ENCODE measurements at places on chromosomes 12 and 14. TPM values are rescaled to one million over a fixed set of nuclear protein-coding genes. Genes with fewer than 3 reads are reported as not detected.

DHH gene
- not detected for total RNA-seq

- no peak for DNase-seq
Measured at GRCh38 chr14:53493860-53494259, 340.7 kb upstream of the DDHD1 start.

FAM90A1 gene
- not detected for total RNA-seq

- no peak for DNase-seq
Measured at GRCh38 chr12:84046859-84047258, 865.7 kb downstream of the SLC6A15 start.

DNA sequence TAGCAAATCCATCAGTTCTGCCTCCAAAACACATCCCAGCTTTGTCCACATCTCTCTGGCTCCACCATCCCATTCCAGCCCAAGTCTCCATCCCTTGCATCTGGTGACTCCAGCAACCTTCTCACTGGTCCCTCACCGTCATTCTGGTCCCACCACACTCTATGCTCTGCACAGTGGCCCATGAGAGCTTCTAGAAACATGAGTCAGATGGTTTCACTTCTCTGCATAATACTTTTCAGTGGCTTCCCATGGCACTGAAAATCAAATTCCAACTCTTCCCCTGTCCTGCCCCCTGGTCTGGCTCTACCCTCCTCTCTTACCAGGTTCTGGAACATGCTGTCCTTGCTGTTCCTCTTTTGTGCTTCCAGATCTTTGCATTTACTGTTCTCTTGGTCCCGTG, 17.2 kb upstream of the C12orf76 start:
- DNase-seq = no peak

COCH gene
- total RNA-seq = 3.7 TPM

DNA sequence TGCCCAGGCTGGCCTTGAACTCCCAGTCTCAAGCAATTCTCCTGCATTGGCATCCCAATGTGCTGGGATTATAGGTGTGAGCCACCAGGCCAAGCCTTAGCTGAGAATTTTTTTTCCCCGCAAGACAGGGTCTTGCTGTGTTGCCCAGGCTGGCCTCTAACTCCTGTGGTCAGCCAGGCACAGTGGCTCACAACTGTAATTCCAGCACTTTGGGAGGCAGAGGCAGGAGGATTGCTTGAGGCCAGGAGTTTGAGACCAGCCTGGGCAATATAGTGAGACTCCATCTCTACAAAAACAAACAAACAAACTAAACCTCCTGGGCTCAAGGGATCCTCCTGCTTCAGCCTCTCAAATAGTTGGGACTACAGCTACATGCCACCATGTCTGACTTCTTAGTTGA, 27.3 kb downstream of the DEPDC4 start:
- DNase-seq = no peak

CCDC175 gene
- total RNA-seq = not detected

GRCh38 chr14:54902143-54902520, 494 bp downstream of the GCH1 start:
- peak; percentile 68 for DNase-seq

KCNK10 gene
- not detected for total RNA-seq

- no peak for DNase-seq
Measured at GRCh38 chr12:5480218-5480937, 48.5 kb downstream of the NTF3 start.

GRCh38 chr14:98580131-98580678, 691.8 kb downstream of the BCL11B start:
- DNase-seq = peak; percentile 29

- DNase-seq = peak; percentile 57
Measured at GRCh38 chr12:49838973-49839633, 3.8 kb downstream of the BCDIN3D start.

ANKS1B gene
- total RNA-seq = not detected

- no peak for DNase-seq
Measured at GRCh38 chr12:130421896-130422295, 84.2 kb downstream of the PIWIL1 start.

GRCh38 chr14:68548194-68549076, 244.4 kb downstream of the ZFP36L1 start:
- DNase-seq = no peak

GRCh38 chr14:105087963-105088811, 23.0 kb upstream of the GPR132 start:
- no peak for DNase-seq

GRCh38 chr14:55116246-55117030, 12.6 kb upstream of the LGALS3 start:
- DNase-seq = no peak

TGM1 gene
- total RNA-seq = 0.76 TPM

- DNase-seq = no peak
Measured at GRCh38 chr14:54767450-54767849, 135.2 kb downstream of the GCH1 start.

DNA sequence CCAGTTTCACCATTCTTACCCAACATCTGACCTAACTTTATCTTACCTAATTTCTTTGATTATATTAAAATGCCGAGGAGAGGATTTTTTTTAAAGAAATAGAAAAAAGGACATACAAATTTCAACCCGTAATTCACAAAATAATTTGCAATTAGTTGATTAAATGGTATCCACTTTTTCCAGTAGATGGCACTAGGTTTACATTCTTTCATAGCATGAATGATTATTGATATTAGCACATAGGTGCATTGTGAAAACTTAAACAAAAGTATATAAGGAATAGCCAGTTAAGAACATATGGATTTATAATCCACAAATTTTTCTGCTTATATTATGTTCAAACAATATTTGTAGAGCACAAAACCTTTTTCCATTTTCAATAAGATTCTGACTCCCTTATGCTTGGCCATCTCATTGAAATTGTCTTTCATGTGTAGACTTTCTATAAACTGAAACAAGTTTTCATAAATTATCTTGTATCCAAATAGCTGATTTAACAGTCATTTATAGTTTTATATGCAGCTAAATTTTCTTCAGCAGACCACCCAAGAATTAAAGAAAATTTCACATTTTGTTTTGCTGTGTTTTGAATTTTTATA, 35.3 kb downstream of the MSRB3 start:
- DNase-seq = peak; percentile 40

DNA sequence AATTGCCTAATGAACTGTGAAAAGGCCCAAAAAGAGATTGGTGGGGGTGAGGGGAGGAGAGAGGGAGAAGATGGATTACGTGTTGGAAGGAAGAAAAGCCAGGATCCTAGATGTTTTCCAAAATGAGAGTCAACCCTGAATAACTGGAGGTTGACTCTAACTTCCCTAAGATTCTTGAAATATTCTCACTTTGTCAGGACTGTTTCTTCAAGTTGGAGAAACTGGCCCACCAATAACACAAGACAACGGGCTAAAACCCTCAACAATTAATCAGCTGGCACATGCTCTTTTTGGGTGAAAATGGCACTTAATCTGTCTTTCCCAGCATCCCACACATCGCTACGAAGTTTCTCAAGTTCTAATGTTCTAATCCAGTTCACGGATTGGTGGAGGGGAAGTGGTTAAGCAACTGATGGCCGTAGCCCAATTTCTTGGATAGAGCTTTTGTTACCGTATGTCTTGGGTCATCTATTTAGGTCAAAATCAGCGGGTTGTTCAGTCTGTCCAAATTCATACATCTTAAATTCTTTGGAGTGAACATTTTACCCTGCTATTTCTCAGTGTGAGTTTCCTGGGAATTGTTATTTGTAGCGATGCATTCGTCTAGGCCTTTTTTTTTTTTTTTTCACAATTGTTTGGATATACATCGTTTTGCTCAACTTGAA, 49.0 kb downstream of the GPHB5 start:
- DNase-seq = no peak

GRCh38 chr14:91669867-91670266, 62.0 kb downstream of the CATSPERB start:
- DNase-seq = no peak

GRCh38 chr12:63400718-63401117, 249.7 kb upstream of the AVPR1A start:
- DNase-seq = peak; percentile 87

CARMIL3 gene
- 0.11 TPM for total RNA-seq

ST8SIA1 gene
- 2.5 TPM for total RNA-seq

GRCh38 chr12:71900091-71900490, 38.6 kb upstream of the TPH2 start:
- peak; percentile 3 for DNase-seq

GRCh38 chr14:56341766-56342493, 223.7 kb downstream of the PELI2 start:
- no peak for DNase-seq

- no peak for DNase-seq
Measured at GRCh38 chr14:32007755-32008362, 69.2 kb upstream of the ARHGAP5 start.

- peak; percentile 86 for DNase-seq
Measured at GRCh38 chr12:70052931-70053497, 190.2 kb upstream of the CNOT2 start.

DNA sequence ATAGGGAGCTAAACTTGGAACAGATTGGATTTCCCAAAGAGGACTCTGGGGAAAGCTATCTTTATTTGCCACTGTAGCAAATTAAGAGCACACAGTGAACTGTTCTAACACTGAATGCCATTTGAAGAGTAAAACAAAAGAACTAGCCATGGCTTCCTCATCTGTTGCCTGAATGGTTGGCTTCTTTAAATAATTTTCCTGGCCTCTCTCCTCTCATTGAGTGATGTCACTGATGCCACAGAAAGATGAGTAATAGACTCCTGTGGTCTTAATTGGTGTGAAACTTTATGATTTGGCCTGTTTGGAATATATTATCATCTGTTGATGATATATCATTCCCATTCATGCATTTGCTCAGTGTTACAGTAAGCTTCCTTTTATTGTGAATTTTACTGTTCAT, 42.5 kb downstream of the WDR20 start:
- peak; percentile 83 for DNase-seq

CHPT1 gene
- total RNA-seq = 59.8 TPM

Measured in HT1080 (cell line).